Aorta (tissue), 5 donors: ENCODE measurements at places on chromosomes 5 and 9. TPM values are rescaled to one million over a fixed set of nuclear protein-coding genes. Genes with fewer than 3 reads are reported as not detected.

NOL8 gene
- 14.4 TPM for polyA plus RNA-seq

TOR2A gene
- polyA plus RNA-seq = 4.5 TPM

OGN gene
- 235 TPM for polyA plus RNA-seq

SLC46A2 gene
- polyA plus RNA-seq = not detected

DAB2 gene
- 36.3 TPM for polyA plus RNA-seq

CSNK1G3 gene
- polyA plus RNA-seq = 11.0 TPM

STXBP1 gene
- 20.7 TPM for polyA plus RNA-seq

PTGR1 gene
- 138 TPM for polyA plus RNA-seq

TAF1L gene
- 0.13 TPM for polyA plus RNA-seq

ARAP3 gene
- 1.8 TPM for polyA plus RNA-seq

PDZD2 gene
- polyA plus RNA-seq = 2.8 TPM

C5orf58 gene
- not detected for polyA plus RNA-seq

TIMD4 gene
- polyA plus RNA-seq = not detected

MPDZ gene
- 19.3 TPM for polyA plus RNA-seq

SLC27A6 gene
- not detected for polyA plus RNA-seq

MYOT gene
- 6.3 TPM for polyA plus RNA-seq

MARCOL gene
- not detected for polyA plus RNA-seq
